ENCODE measurements at places on chromosomes 5 and 9.

GRCh38 chr5:33690374-33691135 is 201.2 kb downstream of the ADAMTS12 start:
- no peak for DNase-seq

GRCh38 chr5:81316571-81316970 is 15.2 kb downstream of the ZCCHC9 start:
- DNase-seq, result no peak

DNA sequence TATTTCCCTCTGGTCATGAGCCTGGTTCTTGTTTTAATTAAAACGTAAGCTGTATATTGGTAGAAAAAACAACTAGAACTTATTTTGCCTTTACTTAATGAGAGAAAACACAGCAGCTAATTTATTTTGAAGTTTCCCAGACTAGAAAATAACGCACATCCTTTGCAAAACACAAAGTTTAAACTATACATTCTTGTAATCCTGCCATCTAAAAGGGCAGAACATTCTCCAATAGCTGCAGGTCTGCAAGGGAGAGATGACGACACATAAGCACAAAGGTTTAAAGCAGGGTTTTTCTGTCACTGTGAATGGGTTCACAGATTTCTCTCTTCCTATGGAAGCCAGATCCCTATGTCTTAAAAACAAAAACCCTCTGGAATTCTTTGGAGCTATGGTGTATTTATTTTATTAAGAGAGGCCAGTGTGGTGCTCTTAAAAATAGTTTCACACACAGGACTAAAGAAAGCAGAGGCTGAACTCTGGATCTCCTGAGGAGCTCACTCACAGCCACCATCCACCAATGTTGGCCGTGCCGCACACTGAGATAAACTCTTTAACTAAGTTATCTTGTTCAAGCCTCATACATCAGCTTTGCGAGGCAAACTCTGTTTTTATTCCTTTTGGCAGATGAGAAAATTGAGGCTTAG is 82.4 kb downstream of the SNCAIP start:
- DNase-seq, result no peak

DNA sequence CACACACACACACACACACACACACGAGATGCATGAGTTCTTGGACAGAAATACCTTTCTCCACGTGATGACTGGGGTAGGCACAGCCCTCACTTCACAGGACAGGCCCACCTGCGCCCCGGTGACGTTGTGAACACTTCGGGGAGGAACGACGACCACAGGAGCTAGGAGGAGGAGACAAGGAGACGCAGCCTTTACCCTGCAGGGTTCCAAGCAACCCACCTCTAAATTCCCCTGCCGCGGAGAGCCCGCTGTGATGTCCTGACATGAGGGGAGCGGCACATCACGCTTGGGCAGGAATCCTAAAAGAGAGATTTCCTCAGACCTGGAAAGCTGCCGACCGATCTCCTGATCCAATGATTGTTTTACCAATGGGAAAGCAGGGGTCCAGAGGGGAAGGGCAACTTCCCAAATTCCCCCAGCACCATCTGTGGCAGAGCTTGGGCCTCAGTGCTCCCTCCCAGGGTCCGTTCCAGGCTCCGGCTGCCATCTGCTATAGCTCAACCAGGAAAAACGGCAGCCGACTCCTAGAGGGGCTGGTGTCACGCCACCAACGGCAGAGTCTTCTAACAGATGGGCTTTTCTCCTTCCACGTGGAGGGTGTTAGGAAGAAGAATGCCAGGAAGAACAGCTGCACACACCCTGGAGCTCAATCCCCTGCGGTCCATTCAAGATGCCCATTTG is 10.1 kb downstream of the IGFBPL1 start:
- DNase-seq, result no peak

DNA sequence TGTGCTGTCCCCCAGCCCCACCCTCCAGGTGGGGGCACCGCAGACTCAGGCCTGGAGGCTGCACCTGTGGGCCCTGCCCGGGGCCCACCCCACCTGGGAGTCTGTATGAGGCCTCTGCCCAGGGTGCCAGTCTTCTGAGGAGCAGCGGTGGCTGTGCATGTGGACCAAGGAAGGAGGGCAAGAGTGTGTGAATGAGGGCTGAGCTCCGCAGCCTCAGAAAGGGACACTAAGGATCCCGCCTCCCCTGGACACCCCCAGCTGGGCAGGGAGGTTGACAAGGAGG is 19.1 kb downstream of the FGD3 start:
- DNase-seq, result no peak

DNA sequence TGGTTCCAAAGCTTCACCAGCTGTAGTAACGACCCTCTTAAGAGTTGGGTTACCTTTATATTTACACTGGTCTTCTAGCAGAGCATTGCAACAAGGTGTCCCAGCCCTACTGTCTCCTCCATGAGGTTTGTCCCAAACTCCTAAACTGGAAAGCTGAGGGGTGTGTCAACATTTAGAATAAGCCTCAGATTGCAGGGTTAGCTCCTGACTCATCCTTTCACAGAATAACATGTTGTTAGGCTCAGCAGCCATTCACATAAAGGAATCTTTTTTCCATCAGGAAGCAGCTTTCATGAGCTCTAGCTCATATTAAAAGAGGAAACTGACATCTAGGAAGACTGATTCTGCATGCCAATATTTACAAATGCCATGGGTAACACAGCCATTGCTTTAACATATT is 238.7 kb downstream of the EFNA5 start:
- no peak for DNase-seq

DNA sequence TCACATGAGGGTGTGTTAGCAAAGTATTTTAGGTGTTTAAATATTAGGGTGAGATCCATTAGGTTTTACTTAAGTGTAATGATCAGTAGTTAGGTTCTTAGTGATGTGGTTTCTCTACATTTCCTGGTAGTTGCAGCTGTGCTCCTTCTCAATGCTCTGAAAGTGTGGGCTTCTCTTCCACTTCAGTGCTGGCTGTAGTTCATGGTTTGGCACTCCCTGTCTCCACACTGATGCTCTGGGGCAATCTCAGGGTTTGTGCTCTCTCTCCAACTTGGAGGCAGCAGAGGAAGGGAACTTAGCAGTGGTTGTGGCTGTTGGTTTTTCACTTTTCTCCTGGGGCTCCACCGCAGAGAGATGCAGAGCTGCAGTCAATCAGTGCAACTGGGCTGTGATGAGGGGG is 507.5 kb downstream of the TMEM232 start:
- no peak for DNase-seq

GRCh38 chr5:43209060-43209459 is 17.0 kb downstream of the NIM1K start:
- DNase-seq, result no peak

GRCh38 chr5:61991430-61991829 is 314.6 kb upstream of the KIF2A start:
- DNase-seq, result no peak

GRCh38 chr5:178114325-178115135 is 1.2 kb downstream of the N4BP3 start:
- no peak for DNase-seq

- no peak for DNase-seq
Measured at GRCh38 chr9:38682713-38683112, 37.2 kb downstream of the FAM240B start.

GRCh38 chr5:104184264-104184663 is 621.7 kb upstream of the NUDT12 start:
- no peak for DNase-seq

DNA sequence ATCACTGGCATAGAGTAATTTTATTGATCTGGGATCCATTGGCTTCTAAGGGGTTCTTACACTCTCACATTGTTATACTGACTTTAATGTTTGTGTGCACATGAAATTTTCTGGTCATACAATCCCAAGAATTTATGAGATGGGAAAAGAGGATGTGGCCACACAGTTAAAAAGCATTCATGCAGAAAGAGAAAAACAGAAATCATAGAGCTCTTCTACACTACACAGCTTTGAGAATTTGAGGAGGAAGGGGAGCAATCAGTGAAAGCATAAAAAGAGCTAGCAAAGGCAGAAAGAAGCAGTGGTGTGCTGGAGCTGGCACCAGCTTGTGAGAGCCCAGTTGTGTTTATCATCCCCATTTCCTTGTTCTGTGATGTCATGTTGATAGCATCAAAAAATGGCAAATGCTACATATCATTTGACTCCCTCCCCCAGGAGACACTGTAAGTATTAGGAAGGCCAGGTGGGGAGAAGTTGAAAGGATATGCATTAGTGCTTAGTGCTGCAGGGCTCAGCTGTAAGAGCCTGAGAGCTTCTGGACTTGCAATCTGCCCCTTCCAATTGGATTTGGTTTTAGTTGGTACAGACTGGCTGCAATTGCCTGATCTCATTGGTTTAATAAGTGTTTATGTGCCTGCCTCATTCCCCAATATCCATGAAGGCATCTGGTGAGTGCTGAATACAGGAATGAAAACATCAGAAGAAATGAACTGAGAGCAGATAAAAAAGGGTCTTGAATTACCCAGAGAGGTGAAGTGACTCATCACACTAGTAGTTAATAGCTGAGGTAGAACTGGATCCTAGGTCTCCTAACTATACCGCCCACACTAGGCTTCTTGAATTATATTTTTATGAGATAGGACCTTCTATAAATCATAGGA is 30.9 kb downstream of the RHOBTB3 start:
- DNase-seq, result no peak

DNA sequence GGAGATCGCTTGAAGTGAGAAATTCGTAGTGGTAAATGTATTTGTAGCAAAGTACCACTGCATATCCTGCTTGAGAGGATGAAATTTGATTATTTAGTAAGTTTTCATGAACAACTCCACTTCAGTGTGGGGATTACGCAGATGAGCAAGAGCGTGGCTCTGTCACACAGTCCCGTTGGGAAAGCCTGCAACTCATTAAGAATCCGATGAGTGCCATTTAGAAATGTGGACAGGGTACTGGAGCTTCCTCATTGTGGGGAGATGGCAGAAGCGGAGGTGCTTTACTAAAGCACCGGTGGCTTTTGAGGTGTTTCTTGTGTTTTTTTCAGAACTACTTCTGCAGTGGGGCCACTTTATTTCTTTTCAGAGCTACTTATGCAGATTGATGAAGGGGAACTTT is 1.4 kb downstream of the TJP2 start:
- no peak for DNase-seq

DNA sequence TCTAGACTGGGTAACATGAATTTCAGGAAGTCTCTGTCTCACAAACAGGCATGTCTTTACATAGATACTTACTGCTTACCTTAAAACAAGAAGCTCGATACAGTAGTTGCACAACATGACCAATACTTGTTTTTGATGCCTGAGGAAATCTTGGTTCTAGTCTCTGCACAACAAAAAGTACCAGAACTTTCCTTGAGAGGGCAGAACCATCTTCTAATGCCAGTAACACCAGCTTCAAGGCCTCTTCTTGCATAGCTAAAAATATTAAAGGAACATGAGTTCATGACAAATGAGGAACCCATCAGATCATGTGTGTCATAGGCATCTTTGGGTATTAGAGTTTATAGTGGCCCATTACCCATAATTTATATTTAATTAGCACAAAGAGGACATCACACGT is 22.0 kb downstream of the RC3H2 start:
- no peak for DNase-seq

DNA sequence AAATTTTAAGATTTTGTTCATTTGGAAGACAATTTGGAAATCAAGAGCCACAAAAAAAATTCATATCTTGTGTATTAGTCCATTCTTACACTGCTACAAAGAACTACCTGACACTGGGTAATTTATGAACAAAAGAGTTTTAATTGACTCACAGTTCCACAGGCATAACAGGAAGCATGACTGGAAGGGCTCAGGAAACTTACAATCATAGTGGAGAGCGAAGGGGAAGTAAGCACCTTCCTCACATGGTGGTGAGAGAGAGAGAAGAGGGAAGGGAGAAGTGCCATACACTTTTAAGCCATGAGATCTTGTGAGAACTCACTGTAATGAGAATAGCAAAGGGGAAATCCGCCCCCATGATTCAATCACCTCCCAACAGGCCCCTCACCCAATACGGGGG is 274.4 kb downstream of the KCNN2 start:
- DNase-seq, result no peak

GRCh38 chr9:3181049-3181953 is 337.4 kb upstream of the PUM3 start:
- DNase-seq, result peak; percentile 17

DNA sequence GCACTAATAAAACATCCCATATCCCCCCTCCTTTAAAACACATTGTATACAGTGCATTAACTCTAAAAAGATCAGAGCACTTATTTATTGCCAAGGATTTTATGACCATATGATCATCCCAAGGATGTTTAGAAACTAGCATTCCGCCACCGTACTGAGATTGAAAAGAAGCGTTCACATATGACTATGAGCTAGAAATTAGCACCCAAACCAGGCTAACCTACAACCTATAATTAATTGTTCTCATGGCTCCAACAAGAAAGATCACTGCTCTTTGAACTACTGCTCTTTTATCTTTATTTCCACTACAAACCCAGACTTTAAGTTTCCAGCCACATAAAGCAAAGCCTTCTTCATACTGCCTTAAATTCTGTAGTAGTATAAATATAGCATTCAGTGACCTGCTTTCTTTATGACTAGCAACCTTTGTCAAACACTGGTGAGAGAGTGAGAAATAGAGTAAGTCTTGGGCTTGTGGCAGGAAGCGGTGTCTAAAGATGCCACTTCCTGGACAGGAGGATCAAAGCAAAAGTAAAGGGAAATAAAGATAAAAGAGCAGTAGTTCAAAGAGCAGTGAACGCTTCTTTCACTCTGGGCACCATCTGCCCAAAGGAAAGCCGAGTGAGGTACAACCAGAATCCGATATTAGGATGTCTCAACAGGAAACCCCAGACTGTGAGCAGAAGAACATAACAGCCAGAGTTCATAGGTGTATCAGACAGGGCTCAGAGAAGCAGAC is 151.1 kb upstream of the ERCC6L2 start:
- no peak for DNase-seq

- DNase-seq, result no peak
Measured at GRCh38 chr9:93597142-93597706, 20.8 kb downstream of the PHF2 start.

- no peak for DNase-seq
Measured at GRCh38 chr5:62231576-62231975, 74.4 kb upstream of the KIF2A start.

DNA sequence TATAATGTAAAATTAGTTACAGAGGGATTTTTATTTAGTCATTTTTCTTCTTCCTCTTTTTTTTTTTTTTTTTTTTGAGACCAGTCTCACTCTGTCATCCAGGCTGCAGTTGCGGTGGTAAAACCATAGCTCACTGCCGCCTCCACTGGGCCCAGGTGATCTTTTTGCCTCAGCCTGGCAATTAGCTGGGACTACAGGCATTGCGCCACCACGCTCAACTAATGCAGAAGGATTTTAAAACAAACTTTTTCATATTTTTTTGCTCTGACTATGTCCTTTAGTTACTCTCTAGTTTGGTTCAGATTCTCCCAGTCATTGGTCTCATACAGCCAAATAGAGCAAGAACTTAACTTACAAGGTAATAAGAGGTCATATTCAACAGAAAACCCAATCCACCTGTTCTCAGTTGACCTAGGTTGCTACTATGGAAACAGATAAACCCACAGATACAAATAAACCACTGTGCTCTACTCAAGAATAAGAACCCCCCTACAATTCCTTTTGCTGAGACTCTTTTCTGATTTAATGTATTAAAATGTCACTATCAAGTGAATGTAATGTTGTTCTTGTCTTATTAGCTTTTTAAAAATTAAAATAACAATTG is 50.1 kb upstream of the TTC39B start:
- DNase-seq, result no peak
